ENCODE measurements at places on chromosomes 3 and 15. TPM values are rescaled to one million over a fixed set of nuclear protein-coding genes. Genes with fewer than 3 reads are reported as not detected.

Gene TM4SF18
- polyA plus RNA-seq = 15.3 TPM

Gene TRH
- polyA plus RNA-seq = 0.48 TPM

Gene CRYGS
- polyA plus RNA-seq = 5.2 TPM

Gene CGNL1
- 8.5 TPM for polyA plus RNA-seq

Gene CLRN1
- not detected for polyA plus RNA-seq

Gene PLSCR5
- not detected for polyA plus RNA-seq

Gene CDCP1
- 0.15 TPM for polyA plus RNA-seq

Gene CAMKV
- polyA plus RNA-seq = 0.77 TPM
